ENCODE measurements at places on chromosomes 1 and 21. TPM values are rescaled to one million over a fixed set of nuclear protein-coding genes. Genes with fewer than 3 reads are reported as not detected.

DNAJC6 gene
- 2.0 TPM for total RNA-seq

- DNase-seq, result peak; percentile 41
These were observed 6.2 kb upstream of the ZNF281 start for GRCh38 chr1:200415789-200416593.

DNA sequence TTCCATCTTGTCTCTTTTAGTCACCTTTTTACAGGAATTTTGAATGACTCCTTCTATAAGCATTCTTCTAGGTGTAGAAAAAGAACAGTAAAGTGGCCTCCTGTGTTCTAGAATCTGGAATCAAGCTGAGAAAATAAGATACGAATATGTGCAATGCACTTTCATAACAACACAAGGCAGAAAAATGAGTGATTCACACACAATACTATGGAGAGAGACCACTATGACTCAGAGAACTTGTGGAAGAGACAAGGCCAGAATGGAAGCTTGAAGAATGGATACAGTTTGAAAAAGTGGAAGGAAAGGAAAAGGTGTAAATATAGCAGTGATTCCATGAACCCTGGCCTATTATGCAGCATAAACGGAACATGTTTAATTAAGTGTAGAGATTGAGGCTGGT, 57.1 kb upstream of the SAMSN1 start:
- DNase-seq, result no peak

DNA sequence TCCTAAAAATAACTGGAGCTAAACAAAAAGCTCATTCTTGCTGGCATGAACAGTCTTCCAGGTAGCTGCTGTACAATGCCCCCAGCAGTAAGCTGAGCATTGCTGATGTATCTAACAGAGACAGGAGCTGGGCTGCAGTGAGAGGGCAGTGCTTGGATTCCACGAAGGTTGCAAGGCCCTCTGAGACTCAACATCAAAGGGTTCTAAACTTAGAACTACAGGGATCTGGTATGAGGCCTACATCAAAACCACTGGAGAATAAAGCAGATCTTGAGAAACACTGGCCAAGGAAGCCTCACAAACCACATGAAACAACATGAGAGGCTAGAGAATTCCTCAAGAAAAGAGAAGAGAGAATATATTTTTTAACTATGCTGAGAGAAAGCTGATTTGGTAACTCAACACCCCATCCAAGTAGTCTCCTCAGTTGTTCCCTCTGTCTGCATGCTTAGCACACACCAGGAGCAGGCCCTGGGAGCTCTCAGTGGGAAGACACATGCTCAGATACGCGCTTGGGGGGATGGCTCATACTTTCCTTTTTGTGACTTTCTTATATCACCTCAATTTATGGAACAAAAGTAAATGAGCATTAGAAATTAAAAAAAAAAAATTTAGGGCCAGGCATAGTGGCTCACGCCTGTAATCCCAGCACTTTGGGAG, 27.7 kb downstream of the DSTYK start:
- no peak for DNase-seq

GRCh38 chr1:41030872-41031616, 9.5 kb upstream of the SLFNL1 start:
- DNase-seq, result no peak

GRCh38 chr1:112371775-112372174, 24.2 kb upstream of the CTTNBP2NL start:
- DNase-seq, result no peak

- peak; percentile 59 for DNase-seq
These were observed 769 bp downstream of the GALE start for GRCh38 chr1:23799570-23800399.

DNA sequence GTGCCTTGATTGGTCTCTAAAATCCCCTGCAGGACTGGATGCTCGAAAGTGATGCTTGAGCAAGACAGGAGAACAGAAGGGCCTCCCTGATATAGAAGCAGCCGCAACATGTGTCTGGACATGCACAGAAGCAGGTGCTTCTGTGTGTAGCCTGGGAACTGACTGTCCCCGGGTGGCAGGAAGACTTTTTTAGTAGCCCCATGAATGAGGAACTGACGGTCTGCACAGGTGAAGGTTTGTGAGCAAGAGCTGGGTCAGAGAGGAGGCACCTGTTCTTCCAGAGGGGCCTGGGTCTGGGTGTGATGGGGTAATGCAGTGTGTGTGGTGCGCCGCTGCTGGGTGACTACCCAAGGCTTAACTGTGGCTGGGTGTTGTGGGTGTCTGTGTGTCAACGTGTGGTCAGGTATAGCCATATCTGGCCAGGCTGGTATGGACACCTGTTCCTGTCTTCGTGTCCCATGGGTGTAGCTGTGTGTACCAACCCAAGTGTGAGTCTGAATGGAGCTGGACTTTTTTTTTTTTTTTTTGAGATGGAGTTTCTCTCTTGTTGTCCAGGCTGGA, 39.1 kb upstream of the FOXO6 start:
- no peak for DNase-seq
